C1 segment of cervical spinal cord (tissue), 14 donors: ENCODE measurements at places on chromosomes 12 and 14.

- no peak for DNase-seq
Measured at GRCh38 chr12:47236109-47236714, 156.5 kb upstream of the AMIGO2 start.

DNA sequence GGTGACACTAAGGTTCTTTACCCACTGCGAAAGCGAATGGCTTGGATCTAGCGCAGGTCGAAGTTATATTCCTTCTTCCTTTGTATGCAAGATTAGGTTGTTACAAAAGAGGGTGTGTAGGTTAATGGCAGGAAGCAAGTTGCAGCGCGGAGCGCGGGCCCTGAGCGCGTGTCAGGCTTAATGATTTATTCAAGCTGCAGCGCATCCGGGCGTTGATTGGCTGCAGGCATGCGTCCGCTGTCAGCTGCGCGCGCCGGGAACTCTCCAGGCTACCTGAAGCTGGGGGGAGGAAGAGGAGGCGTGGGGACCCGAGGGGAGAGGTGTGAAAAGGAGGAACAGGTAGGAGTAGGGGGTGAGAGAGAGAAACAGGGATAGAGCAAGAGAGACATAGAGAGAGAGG lies 7.4 kb downstream of the ASCL1 start:
- DNase-seq, result no peak

DNA sequence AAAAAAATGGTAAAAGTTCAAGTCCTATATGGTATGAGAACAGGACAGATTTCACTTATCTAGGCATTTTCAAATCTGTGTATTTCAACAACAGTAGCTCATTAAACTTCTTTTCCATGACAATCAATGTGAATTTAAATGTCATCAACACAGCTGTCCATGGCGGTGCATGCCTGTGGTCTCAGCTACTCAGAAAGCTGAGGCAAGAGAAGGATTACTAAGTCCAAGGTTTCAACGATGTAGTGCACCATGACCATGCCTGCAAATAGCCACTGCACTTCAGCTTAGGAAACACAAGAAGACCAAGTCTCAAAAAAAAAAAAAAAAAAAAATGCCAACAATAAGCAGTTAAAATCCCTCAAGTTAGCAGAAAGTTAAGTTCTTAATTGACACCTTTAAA lies 214.6 kb downstream of the C12orf50 start:
- DNase-seq, result no peak

- no peak for DNase-seq
Measured at GRCh38 chr12:49795654-49796105, 32.5 kb downstream of the NCKAP5L start.

DNA sequence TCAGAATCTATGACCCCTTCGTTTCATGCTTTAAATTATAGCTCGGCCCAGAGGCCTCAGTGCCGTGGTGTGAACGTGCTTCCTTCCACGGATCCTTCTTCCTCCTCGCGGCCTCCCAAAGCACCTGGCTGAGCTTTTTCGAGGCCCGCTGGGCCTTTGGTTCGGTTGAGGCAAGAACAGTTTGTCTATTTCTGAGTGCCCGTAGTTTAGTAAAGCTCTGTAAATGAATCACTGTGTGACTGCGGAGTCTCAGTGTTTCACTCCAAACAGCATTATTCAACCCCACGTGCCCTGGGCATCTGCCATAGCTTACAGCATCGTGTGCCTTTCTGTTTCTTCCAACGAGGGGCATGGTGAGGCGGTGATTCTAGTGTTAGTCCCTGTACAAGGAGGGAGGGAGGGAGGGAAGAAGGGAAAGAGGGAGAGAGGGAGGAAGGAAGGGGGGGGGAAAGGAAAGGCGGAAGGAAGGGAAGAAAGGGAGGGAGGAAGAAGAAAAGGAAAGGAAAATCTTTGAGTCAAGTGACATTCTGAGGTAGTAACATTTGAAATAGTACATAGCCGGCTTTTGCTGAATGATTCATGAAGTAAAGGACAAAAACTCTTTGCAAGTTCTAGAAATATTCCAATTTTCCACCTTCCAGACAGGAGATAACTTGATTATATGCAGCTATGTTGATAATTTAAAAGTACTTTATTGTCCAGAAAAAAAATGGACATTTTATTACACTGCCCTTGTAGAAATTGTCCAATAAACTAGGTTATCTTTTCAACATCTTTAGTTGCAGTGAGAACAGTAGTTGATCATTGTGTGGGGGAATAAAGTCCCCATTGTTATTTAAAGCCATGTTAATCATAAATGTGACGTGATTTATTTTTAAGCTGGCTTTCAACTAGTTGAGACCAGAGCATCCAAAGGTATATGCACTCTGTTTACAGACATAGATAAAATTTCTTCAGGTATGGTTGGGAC lies 1.2 kb upstream of the TRIM9 start:
- peak; percentile 64 for DNase-seq

GRCh38 chr12:112878488-112878887 lies 28.3 kb upstream of the OAS1 start:
- no peak for DNase-seq

DNA sequence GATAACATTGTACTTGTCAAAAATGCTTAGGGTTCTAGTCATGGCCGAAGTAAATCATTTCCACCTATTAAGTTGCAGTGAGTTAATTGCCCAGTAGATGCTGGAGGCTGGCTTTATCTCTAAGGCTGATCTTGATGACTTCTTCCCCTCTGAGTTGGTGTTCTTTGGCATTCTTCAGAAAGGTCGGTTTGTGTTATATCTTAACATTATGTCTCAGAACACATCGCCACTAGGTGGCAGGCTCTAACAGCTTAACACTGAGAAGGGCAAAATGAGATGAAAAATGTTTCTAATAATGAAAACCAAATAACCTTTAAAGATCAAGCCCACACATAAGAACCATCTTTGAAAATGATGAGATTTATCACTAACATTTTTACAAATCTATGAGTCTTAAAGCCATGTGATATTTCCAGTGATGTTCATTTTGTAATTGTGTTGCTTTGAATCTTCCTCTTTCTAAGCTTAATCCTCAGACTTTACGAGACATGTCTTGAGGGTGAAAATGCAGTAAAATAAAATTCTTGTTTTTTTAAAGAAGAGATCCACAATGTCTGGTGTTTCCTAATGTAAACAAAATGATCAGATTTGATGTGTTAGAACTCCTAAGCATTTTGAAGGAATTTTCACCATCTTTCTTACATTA lies 28.6 kb downstream of the SUDS3 start:
- no peak for DNase-seq

- DNase-seq, result no peak
Measured at GRCh38 chr12:130547480-130548155, 168.5 kb downstream of the RIMBP2 start.

GRCh38 chr12:40446385-40446784 lies 221.6 kb downstream of the LRRK2 start:
- DNase-seq, result no peak

DNA sequence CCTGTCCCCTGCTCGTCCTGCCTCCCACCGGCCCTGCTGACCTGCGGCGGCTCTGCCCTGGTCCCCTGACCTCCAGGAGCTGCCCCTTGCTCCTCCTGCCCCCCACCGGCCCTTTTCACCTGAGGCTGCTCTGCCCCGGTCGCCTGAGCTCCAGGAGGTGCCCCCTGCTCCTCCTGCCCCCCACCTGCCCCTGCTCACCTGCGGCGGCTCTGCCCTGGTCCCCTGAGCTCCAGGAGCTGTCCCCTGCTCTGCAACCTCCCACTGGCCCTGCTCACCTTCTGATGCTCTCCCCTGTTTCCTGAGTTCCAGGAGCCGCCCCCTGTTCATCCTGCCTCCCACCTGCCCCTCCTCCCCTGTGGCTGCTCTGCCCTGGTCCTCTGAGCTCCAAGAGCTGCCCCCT lies 101.3 kb downstream of the TMEM121 start:
- no peak for DNase-seq

DNA sequence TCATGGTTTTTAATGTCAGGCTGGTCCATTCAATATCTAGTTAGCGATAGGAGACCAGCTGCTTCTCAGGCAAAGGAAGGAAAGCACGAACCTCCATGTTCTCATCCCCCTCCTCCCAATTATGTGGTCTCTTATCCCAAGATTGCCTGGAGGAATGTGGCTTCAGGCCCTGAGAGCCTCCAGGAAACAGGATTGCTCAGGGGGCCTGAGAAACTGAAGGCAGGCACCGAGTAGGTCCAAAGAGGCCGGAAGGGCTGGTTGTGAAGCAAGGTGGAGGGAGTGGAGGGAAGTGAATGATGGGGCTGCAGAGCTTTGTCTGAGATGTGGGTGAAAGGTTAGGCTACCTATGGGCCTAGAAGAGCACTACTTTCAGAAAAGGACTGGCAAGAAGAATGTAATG lies 188.2 kb upstream of the DDHD1 start:
- no peak for DNase-seq

DNA sequence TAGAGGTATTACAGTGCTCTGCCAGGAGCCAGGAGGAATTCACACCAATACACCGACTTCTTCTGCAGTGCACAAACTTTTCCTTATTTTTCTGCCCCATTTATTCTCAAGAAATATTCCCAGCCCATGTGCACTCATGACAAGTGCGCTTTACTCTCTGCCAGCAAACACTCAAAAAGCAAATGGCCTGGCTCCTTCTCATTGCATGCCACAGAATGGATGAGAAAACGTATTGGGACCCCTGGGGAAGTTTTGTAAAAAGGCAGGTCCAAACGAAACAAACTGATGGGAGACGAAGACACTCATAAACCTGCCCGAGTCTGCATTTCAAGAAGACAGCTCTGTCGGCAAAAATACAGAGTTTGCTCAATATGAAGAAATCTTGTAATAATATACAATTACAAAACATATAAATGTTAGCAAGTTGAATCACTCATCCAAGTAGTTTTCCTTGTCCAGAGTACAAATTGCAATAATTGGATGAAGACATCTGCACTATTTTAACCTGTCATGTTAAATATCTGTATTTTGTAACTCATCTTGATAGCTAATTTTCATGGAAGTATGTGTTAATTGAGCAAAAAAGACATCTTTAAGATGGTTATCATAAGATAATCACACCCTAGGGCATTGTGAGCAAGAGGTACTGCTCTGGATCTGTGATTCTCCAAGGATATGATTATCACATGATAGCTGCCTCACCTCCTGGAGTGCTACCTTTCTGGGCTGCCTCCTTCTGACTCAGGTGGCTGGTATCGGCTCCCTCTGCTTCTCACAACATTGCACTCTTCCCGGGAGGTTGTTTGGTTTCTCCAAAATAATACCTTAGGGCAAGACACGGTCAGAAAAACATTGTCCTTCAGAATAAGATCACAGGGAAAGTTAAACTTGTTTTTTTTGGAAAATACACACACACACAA lies 260.8 kb upstream of the G2E3 start:
- no peak for DNase-seq
